ENCODE measurements at places on chromosomes 2 and 18.
A peak's percentile ranks its signal among the peaks of the same experiment; 100 is the strongest.

DNA sequence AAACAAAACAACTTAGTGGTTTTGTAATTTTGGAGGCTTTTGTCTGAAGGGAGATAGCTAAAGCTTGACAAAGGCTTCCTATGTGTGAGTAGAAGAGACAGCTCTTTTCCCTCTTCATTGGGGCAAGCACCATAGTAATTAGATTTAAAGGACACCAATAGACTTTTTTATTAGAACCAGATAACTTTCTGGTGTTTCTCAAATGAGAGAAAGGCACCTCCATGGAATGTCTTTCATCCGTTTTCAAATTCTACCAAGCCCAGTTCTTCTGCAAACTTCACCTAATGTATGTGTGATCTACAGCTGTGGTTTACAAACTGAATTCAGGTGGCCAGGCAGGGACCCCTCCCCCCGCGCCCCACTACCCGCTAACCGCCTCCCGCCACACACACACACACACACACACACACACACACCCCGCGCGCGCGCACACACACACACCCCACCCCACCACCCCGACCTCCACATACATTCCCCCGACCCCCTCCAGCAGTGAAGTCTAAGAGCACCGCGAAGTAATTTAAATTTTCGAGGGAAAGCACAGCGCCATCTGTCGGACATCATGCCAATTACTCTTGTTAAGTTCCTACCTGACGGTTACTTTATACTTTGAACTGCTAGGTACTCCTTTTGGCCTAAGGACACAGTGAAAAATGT lies 31.6 kb upstream of the PPP1R1C start:
- peak; percentile 68 for DNase-seq

DNA sequence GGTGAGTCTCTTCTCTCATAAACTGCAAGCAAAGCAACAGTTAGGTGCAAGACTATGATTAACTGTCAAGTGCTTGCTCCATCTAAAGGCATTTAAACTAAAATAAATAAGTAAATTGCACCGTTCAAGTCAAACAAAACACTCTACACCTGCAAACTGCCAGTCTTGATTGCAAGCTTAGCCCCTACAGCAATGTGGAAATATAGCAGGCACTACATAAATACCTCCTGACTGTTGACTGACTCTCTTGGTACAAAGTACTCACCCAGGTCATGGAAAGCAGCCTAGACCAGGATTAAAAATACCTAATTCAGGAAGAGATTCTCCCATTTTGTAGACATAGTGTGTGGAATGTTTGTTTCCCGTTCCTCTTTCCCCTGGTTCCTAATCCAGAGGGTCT lies 176.6 kb upstream of the KLHL29 start:
- no peak for DNase-seq

DNA sequence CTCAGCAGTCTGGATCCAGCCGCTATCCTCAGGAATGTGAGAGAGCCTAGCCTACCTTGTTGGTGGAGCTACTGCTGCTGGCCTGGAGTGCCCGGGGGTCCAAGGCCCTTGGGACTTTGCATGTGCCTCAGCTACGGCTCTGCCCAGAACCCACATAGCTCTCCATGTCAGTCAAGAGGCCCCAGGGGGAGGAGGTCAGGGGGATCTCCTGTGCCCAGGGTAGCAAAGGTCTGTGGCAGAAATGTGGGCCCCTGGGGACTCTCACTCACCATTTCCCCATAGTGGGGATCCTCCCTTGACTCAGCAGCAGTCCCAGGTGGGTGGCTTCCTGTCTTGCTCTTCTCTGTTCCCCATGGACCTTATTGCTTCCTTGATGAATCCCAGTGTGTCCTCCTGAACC lies 342.7 kb upstream of the CHAC2 start:
- DNase-seq, result no peak

DNA sequence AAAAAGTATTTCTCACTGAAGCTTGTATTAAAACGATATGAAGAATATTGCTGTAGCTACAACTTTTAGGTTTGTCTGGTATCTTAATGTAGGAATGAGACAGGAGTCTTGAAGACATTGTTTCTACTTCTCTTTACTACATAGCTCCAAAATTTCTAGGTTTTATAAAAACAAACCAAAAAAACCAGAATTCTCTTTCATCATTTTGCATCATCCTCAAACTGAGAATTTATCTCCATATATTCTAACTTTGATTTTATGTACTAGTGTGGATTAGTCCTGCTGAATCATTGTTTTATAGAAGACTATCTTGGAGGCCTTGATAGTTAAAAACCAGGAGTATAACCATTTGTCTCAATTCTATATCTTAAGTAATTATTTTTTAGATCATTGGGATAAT lies 100.2 kb downstream of the ICA1L start:
- DNase-seq, result no peak

DNA sequence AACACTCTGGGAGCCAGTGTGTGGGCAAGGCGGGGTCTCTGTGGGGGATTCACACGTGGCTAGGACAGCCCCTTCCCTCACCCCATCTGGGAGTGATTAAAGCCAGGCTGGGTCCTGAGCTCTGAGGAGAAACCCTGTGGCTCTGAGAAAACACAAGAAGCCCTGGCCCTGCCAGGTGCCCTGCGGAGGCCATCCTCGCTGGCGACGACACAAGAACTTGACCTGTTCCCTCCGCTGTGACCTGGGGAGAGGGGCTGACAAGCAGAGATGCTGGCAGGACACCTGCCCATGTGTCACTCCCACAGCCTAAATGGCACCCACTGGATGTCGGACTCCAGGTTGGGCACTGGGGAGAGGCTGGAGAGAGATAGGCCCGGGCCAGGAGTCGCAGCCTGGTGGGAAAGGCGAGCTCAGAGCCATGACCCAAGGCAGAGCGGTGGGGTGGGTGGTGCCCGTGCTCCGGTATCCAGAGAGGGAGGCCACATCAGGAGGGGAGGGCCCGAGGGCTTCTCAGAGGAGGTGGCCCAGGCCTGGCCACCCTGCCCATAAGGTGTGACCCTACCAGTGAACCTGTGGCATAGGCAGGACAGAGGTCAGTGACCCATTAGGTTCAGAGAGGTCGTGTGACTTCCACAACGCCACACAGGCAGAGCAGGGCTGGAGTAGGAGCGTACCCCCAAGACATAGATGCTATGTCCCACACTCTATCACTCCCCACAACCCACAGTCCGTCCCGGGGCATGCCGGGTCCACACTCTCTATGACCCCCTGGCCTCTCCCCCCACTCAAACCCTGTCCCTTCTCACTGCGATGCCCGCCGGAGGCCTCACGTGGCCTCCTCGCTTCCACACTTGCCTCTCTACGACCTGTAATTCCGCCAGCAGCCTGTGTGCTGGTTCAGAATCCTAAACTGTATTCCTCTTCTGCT lies 59.4 kb upstream of the HPCAL1 start:
- DNase-seq, result no peak

- DNase-seq, result peak; percentile 38
These were observed 249.3 kb upstream of the GULP1 start for GRCh38 chr2:188042412-188042811.

- no peak for DNase-seq
These were observed 39.1 kb downstream of the FAM98A start for GRCh38 chr2:33560017-33560416.

All from Daoy (cell line).